ENCODE measurements at places on chromosomes 5 and 9.

GRCh38 chr9:116008278-116008677 is 145.3 kb upstream of the PAPPA start:
- no peak for DNase-seq

- no peak for DNase-seq
Observed at GRCh38 chr5:150603491-150603890, 37.0 kb upstream of the SYNPO start.

- DNase-seq = no peak
Observed at GRCh38 chr9:135883410-135884089, 23.8 kb downstream of the CAMSAP1 start.

DNA sequence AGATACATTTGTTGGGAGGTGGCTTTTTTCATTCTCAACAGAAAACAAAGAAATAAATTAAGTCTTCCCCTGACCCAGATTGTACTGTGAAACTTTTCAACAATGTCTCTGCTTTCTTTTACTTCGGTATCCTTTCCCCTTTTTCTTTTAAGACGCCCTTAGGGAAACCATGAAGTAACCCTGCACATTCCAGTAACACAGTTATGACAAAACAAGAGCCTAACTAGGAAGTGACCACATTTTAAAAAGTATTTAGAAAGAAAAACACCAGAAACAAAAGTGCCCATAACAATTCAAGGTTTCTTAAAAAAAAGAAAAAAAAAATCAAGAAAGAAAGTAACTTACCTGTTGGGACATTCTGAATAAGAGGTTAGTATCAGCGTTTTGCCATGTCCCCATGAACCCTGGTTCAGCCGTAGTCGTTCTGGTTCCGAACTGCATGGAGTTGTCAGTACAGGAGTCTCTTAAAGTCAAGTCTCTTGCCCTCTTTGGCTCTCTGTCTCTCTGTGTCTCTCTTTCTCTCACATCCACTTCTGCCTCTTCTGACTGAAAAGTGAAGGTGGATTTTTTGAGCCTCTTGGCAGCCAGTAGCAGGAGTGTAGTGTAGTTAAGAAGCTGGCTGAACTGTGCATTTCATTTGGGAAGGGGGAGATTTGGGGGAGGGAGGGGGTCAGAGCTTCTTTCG is 142.9 kb downstream of the BNC2 start:
- no peak for DNase-seq

- DNase-seq = no peak
Observed at GRCh38 chr5:72160959-72161358, 53.7 kb downstream of the MAP1B start.

DNA sequence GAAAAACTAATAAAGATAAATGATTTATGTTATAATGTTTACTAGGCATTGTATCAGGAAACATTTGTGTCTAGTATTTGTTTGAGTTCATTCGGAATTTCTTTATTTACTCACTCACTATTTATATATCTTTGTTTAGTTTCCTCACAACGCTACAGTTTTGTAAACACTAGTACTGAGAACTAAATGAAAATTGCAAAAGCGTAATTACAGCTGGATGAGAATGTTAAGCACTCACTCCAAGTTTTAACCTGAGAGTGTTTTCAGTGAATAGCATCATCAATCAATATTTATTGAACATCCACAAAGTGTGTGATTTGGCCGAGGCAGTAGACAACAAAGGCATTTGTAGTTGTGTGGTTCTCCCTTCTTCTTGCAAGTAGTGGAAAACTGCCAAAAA is 969.6 kb upstream of the DMAC1 start:
- no peak for DNase-seq
